Erythroblast (primary cell): ENCODE measurements at places on chromosomes 7 and 10.
A peak's percentile ranks its signal among the peaks of the same experiment; 100 is the strongest.

DNA sequence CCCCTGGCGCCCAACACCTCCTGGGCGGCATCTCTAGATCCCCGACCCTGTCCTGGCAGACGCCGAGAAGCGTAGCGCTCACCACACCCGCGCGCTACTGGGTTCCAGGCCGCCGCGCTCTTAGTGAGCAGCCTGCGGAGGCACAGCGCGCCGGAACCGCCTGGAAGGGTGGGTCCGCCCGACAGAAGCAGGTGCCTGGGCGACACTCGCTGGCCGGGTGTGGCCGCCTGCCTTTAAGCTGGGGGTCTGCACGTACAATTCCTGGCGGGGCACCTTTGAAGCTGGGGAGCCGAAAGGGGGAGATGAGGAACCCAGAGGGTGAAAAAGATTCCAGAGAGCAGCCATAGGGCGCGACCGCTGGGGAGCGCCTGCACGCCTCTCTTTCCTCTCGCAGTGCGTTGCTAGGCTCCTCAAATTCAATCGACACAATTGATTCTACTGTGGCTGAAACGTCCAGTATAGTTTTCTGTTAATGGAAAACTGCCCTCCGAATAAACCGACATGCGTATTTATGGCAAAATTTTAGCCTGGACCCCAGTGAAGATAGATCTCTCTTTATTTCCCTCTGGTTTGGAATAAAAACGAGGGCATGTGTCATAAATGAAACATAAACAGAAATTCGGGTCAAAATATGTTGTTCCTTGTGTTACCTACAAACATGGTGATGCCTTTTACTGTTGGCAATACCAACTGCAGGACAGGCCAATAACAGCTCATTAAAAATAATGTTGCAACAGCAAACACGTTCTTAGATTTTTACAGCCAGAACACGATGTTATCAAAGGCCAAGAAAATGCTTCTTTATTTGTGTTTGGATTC, 4.6 kb downstream of the HMX3 start:
- peak; percentile 27 for DNase-seq

GRCh38 chr10:31789555-31789954, 139.1 kb downstream of the ARHGAP12 start:
- DNase-seq, result no peak

DNA sequence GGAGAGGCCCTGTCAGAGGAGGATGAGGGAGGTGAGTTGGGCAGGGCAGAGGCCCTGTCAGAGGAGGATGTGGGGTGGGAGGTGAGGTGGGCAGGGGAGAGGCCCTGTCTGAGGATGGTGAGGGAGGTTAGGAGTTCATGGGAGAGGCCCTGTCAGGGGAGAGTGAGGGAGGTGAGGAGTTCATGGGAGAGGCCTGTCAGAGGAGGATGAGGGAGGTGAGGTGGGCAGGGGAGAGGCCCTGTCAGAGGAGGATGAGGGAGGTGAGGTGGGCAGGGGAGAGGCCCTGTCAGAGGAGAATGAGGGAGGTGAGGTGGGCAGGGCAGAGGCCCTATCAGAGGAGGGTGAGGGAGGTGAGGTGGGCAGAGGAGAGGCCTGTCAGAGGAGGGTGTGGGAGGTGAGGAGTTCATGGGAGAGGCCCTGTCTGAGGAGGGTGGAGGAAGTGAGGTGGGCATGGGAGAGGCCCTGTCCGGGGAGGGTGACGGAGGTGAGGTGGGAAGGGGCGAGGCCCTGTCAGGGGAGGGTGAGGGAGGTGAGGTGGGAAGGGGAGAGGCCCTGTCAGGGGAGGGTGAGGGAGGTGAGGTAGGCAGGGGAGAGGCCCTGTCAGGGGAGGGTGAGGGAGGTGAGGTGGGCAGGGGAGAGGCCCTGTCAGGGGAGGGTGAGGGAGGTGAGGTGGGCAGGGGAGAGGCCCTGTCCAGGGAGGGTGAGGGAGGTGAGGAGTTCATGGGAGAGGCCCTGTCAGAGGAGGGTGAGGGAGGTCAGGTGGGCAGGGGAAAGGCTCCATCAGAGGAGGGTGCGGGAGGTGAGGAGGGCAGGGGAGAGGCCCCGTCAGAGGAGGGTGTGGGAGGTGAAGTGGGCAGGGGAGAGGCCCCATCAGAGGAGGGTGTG, 73.7 kb downstream of the INPP5A start:
- no peak for DNase-seq

DNA sequence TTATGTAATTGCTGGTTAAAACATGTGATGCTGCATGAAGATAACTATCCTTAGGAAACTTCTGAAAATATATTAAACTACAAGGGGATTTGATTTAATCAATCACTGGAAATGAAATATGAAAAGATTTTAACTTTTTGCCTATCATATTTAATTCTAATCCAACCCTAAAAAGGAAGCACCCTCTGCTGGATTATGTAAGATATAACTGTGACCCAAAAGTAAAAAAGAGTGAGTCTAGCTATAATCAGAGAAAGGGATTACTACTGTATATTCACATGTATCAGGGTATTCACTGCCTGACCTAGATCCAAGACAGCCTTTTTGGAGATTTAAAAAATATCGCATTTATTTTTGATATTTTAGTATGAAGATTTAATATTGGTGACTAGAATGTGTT, 295.5 kb downstream of the MDFIC start:
- no peak for DNase-seq

DNA sequence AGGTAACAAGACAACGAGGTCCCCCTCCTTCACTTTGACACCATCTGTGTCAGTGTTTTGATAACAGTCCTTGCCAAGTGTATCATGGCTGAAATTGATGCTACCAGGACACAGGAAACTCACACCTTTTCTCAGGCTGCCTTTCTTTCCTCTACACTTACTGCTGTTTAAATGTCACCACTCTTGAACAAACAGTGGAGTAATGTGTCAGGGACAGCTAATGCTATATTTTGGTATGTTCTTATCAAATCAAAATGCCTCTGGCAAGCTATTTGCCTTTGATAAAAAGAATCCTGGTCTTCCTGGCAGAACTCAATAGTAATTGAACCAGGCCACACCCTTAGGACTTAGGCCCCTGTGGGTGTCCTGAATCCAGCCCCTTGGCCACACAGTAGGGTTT, 692.9 kb downstream of the LRMDA start:
- no peak for DNase-seq

- no peak for DNase-seq
Measured at GRCh38 chr10:132921818-132922807, 20.3 kb downstream of the CFAP46 start.

DNA sequence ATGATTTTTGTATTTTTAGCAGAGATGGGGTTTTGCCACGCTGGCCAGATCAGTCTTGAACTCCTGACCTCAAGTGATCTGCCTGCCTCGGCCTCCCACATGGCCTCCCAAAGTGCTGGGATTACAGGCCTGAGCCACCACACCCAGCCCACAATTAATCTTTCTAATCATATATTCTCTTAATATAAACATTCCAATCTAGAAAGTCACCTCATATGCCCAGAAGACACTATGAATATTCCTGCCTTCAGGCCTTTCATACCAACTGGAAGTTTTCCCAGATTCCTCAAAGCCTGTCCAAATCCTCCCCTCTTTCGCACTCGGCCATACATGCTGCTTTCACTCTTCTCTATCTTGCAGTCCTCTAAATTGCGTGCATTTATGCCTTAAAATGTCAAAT, 32.6 kb downstream of the PDZD8 start:
- DNase-seq, result no peak

DNA sequence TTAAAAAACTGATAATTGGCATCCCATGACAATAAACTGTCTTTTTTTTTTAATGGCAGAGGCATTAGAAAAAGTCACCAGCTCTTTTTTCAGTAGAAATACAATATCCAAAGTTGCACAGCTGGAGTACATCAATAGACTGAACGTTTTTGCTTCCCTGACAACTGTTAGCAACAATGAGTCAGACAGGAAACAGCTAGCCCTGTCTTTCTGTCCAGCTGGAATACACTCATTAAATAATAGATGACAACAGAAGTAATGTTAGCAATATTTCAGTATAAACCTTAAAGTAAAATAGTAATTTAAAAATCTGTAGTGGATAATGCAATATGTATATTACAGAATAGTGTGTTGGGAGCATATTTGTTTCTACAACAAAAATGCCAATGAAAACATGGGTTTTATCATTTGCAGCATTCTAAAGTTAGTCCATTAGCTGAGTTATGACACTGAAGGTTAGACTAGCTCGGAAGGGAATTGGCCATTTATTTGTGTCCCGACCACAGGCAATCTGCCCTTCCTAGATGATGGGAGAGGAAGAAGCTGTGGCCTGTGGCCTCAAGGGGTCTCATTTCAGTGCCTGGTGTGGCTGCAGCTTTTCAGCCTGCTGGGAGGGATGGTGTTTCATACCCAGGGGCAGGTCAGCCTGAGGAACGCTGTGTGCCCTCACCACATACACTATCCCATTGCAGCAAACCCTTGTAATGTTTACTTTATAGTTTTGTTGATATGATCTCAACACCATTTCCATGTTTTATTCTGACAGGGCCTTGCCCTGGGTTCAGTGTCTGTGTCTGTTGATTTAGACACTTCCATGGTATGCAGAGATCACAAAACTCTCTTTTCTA, 173.3 kb downstream of the SLC16A9 start:
- DNase-seq, result no peak

- DNase-seq, result peak; percentile 51
Measured at GRCh38 chr7:30238721-30239441, 45.5 kb upstream of the ZNRF2 start.

- peak; percentile 32 for DNase-seq
Measured at GRCh38 chr7:75985518-75986146, 8.8 kb downstream of the TMEM120A start.

GRCh38 chr7:111014079-111014478, 76.8 kb upstream of the LRRN3 start:
- DNase-seq, result no peak

GRCh38 chr10:47257396-47258120, 42.4 kb upstream of the GDF10 start:
- DNase-seq, result no peak

- no peak for DNase-seq
Measured at GRCh38 chr10:33506838-33507661, 172.6 kb upstream of the NRP1 start.

DNA sequence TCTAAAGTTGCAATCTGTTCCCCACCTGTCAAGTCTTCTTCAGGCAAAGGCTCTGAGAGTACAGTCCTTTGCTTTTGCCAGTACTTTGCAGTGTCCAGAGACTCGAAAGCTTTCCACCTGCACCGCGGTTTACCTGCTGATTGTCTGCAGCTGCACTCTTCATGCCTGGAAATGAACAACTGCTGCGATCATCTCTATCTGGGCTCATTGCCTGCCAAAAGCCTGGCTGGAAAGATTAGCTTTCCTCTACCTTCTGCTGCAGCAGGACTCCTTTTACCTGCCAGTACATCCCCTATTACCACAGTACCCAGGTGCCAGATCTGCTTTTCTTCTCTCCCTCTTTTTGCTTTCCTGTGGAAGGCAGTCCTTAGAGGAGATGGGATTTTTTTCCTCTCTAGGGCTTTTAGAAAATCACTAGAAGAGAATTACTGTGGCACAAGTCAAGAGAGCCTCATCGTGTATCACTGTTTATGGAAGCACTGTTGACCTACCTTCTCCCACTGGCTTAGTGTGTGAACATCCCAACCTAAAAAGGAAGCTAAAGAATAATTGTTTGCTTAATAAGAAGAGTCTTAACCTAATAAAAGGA, 2.2 kb downstream of the STRIP2 start:
- DNase-seq, result peak; percentile 25

DNA sequence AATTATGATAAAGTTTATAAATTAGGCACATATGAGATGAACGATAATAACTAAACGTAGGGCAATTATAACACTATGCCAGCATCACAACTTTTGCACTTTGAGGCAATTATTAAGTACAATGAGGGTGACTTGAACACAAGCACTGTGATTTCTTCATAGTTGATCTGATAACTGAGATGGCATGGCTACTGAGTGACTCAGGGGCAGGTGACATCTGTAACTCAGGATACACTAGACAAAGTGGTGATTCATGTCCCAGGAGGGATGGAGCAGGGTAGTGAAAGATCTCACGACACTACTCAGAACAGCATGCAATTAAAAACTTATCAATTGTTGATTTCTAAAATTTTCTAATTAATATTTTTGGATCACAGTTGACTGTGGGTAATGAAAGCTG, 98.3 kb upstream of the ARHGAP21 start:
- no peak for DNase-seq

DNA sequence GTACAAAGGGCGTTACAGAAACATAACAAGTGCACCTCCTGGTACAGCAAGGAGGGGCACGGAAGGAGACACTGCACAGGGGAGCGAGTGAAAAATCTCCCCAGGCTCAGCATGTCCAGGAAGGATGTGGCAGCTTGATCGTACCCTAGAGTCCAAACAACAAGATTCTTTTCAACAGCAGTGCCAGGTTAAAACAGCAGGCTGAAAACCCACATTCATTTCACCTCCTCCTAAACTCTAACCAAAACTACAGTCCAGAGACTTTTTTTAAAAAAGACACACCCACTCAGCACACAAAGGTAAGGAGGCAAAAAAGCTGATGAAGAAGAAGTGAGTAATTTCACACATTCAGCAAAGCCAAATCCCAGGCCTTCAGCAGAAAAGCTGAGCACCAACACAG, 138.8 kb downstream of the SFMBT2 start:
- no peak for DNase-seq

- no peak for DNase-seq
Measured at GRCh38 chr10:123109466-123109865, 26.3 kb upstream of the HMX3 start.

DNA sequence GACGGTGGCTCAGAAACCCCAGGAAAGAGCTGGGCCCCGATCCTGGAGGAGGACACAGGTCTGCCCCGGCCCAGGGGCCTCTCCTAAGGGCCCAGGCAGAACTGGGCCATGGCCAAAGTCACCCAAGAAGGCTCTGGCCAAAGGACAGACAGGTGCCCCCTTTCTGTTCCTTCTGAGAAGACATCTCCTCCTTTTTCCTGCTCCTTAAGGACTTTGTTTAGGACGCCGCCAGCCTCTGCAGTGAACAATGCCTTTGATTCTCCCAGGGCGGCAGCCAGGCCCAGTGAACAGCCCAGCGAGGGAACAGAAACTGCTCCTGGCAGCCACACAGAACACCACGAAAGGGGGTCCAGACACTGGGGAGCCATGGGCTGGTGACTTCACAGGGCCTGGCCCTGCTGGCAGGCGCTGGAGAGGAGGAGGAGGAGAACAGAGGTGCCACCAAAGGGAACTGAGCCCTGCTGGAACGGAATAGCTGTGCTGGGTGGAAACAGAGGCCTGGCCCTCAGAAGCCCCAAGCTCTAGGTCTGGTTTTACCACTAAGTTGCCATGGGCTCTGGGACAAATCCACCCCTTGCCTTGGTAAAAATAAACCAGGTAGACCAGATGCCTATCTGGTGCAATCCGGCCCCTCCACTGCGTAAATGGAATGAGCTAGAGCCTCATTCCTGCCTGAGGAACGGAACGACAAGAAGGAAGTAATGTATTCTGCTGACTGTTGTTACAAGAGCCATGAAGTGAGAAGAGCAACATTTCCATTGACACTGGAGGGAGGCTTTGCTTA, 163.3 kb upstream of the RHEB start:
- no peak for DNase-seq
